NCI-H69 (cell line): ENCODE measurements at places on chromosomes 1 and 21.

- peak; percentile 69 for DNase-seq
Observed at GRCh38 chr1:56576880-56577405, 2.4 kb downstream of the PLPP3 start.

- no peak for DNase-seq
Observed at GRCh38 chr1:239537795-239538194, 151.4 kb downstream of the CHRM3 start.

- DNase-seq: no peak
Observed at GRCh38 chr1:203990118-203990517, 82.8 kb upstream of the SOX13 start.

GRCh38 chr1:95475686-95476457 lies 241.9 kb downstream of the RWDD3 start:
- DNase-seq: no peak

DNA sequence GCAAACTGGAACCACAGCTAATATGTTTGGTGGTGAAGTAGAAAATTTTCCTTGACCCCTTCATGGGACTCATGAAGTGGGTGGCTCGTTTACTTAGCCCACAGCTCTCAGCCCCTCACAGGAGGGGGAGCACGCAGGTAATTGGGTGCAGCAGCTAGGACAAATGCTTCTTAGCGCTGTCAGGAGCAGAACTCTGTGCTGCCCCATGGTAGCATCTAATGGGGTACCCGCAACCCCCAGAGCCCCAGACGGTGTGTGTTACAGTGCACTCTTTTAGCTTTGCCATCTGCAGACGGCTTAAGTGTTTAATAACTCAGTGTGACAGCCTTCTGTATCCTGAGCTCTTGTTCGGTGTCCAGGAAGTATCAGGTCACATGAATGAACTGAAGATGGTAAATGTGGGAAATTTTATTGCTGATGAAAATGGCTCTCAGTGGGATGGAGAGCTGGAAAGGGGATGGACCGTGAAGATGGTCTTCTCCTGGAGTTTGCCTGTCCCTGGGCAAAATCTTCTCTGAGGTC lies 189.6 kb upstream of the ZRANB2 start:
- peak; percentile 45 for DNase-seq

GRCh38 chr1:211653959-211654496 lies 21.4 kb downstream of the NEK2 start:
- no peak for DNase-seq

GRCh38 chr1:26419494-26419893 lies 8.9 kb downstream of the LIN28A start:
- peak; percentile 33 for DNase-seq

GRCh38 chr1:205430696-205431305 lies 8.9 kb upstream of the LEMD1 start:
- no peak for DNase-seq

- no peak for DNase-seq
Observed at GRCh38 chr1:184366997-184367396, 19.8 kb upstream of the C1orf21 start.

- DNase-seq: peak; percentile 77
Observed at GRCh38 chr1:32240140-32240951, 6.7 kb upstream of the FAM167B start.

- no peak for DNase-seq
Observed at GRCh38 chr1:111987502-111987901, 2.0 kb downstream of the KCND3 start.

- DNase-seq: no peak
Observed at GRCh38 chr1:25909040-25909439, 2.8 kb upstream of the STMN1 start.

DNA sequence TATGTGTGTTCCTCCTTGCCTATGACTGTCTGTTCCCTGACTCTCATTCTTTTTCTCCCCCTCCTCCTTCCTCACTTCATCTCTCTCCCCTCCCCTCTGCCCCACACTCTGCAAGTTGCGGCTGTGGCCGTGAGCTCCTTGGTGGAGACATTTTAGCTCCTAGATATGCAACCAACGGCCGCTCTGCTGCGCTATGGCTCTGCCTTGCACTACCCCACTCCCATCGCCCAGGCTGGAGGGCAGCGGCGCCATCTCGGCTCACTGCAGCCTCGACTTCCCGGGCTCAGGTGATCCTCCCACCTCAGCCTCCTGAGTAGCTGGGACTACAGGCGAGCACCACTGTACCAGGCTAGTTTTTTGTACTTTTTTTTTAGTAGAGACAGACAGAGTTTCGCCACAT lies 5.5 kb downstream of the REG4 start:
- DNase-seq: no peak

DNA sequence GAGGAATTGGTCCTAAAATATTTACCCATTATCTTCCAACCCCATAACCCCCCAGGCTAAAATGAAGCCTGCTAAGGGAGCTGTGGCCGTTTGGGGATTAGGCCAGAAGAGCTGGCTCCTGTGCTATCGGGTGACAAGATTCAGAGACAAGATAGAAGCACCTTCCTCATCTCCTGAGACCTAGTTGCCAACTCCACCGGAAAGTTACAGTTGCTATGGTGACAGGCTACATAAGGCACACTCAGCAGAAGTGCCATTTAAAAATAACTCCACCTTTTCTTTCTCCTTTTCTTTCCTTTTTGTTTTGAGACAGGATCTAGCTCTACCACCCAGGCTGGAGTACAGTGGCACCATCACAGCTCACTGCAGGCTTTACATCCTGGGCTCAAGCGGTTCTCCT lies 43.6 kb upstream of the ROR1 start:
- peak; percentile 30 for DNase-seq

- no peak for DNase-seq
Observed at GRCh38 chr21:16342932-16343331, 613.1 kb downstream of the USP25 start.

DNA sequence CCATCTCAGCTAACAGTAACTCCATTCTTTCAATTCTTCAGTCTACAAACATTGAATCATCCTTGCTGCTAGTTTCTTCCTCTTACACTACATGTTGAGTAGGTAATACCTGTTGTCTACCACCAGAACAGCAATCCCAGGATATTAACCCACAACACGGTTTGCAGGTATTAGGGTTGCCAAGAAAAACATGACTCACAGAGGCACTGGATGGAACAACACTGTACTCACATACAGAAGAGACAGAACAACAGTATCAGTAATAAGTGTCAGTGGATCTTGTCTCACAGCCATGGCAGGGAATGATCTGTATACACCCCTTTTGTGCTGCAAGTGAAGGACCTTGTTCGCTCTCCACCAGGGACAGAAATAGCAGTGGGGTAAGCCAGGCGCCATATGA lies 212.1 kb downstream of the GPR52 start:
- no peak for DNase-seq

- DNase-seq: no peak
Observed at GRCh38 chr1:200372095-200372884, 37.5 kb downstream of the ZNF281 start.

- no peak for DNase-seq
Observed at GRCh38 chr1:179107706-179108629, 26.1 kb downstream of the TOR3A start.

DNA sequence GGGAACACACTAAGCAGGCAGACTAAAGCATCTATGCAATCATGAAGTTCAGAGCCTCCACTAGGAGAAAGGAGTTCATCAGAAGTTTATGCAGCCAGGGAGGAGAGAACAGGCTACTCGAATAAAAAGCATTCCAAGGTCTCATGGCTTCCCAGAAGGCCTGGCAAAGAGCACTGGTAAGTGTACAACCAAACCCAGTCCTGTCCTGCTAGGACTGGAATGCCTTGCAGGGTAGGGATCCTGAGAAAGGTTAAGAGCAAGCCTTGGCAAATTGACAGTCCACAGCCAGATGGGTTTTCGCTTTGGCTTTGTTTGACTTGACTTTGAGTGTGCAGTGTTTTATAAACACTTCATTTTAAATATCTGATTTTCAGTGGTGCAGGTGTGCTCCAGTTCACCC lies 133.6 kb upstream of the ATP1B1 start:
- DNase-seq: peak; percentile 35

DNA sequence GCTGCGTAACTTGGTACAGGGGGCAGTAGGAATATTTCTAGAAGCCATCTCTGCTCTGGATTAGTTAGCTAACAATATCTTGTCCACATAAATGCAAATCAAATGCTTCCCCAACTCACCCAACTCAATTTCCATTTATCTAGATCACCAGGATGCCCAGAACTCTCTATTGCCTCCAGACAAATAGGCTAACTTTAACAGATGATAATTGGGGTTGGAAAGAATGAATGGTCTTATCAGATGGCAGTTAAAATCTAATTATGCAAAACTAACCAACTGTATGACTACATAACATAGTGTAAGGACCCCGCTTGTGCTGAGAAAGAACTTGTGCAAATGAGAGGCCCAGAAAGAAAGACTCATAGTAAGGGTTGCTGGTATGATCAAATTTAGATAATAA lies 1024.8 kb downstream of the PLA2G4A start:
- no peak for DNase-seq

- no peak for DNase-seq
Observed at GRCh38 chr1:27931184-27931583, 3.6 kb upstream of the SMPDL3B start.

DNA sequence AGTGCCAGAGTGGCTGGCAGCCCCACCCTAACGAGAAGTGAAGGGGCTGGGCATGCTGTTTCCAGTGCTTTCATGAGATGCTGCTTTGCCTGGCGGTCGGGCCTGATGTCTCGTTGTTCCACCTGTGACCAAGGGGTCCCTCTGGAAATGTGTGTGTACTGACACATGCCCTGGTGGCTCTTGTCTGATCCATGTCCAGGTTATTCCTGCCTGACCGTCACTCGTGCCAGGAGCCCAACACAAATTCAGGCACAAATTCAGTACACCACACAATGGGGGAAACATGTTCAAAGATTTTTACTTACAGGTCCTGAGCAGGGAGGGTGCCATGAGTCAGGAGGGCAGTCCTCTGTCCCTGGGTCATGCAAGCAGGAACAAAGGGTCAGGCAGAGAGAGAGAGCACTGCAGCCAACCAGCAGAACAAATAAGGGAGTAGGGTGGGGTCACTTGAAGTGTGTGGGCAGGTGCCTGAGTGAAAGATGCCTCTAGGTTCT lies 76.3 kb downstream of the ADARB1 start:
- DNase-seq: no peak

DNA sequence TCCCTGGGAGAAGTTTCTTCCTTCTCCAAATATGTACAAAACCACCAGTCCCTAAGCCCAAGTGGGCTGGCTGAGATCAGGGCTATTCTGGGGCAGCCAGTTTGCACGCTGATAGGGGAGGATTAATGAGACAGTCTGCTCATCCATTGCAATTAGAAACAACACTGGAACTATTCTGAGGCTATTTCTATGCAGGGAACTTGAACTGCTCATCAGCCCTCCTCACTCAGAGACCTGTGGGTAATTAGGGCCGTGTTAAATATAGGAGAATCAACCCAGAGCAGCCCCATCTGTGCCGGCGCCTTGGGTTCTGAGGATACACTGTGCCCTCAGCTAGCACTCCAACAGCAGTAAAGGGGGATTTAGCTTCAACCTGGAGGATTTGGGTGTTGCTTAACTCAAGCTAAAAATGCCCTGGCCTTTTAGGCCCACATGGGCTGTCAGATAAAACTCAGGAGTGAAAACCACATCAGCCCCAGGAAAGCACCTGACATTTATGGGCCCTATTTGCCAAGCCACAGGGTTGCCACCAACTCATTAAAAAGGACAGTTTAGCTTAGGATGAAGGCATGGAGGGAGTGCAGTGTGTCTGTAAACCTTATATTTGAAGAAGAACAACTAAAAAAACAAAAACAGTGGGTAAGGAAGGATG lies 53.9 kb downstream of the DUSP10 start:
- DNase-seq: peak; percentile 52

GRCh38 chr1:110309139-110309538 lies 30.0 kb upstream of the RBM15 start:
- peak; percentile 43 for DNase-seq

GRCh38 chr1:51453010-51453409 lies 66.1 kb downstream of the EPS15 start:
- DNase-seq: no peak

- DNase-seq: no peak
Observed at GRCh38 chr1:241738284-241739078, 86.4 kb downstream of the WDR64 start.

- no peak for DNase-seq
Observed at GRCh38 chr21:33281096-33281652, 15.0 kb downstream of the IL10RB start.

DNA sequence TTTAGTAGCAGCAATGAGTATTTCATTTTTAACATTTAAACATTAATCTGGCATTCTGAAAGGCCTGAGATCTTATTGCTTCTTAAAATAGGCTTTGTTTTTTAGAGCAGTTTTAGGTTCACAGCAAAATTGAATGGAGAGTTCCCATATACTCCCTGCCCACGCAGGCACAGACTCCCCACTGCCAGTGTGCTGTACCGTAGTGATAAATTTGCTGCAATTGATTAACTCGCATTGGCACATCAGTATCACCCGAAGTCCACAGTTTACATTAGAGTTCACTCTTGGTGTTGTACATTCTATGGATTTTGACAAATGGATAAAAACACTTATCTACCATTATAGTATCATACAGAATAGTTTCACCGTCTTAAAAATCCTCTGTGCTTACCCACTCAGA lies 71.8 kb upstream of the ERRFI1 start:
- peak; percentile 40 for DNase-seq

- peak; percentile 93 for DNase-seq
Observed at GRCh38 chr1:209106237-209106741, 477.2 kb upstream of the CAMK1G start.

DNA sequence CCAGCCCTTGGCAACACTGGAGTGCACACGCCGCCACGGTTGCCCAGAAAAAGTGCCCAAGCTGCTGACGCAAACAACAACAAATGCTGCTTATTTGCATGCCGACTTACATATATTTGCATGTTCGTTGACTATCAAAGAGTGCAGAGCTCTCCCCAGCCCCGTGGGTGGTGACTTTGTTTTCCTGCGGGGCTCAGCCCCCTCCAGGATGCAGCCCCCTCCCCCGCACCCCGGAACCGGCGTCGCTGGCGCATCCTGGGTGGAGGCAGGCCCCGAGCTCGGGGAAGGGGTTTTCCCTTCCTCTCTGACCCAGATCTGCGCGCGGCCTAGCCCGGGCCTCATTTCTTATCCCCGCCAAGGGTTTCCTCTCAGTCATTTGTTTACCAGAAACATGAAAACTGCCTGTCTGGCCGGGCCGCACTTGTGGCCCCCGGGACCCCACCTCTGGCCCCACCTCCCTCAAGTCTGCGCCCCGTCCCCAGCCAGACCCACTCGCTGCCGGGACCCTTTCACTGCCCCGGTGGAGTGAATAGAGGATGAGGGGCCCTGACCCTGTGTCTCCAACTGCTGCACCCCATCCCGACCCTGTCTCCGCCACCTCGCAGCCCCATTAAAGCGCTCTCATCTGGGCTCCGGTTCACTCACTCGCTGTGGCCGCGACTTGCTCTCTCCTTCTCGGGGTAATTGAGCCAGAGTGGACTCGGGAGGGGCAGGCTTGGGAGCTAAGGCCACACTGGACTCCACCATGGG lies 5.5 kb downstream of the TNFRSF25 start:
- no peak for DNase-seq
